ENCODE measurements at places on chromosomes 2 and 18.

- DNase-seq = no peak
These were observed 35.1 kb downstream of the REEP1 start for GRCh38 chr2:86302320-86302719.

- DNase-seq = no peak
These were observed 46.4 kb upstream of the SPP2 start for GRCh38 chr2:234003972-234004617.

DNA sequence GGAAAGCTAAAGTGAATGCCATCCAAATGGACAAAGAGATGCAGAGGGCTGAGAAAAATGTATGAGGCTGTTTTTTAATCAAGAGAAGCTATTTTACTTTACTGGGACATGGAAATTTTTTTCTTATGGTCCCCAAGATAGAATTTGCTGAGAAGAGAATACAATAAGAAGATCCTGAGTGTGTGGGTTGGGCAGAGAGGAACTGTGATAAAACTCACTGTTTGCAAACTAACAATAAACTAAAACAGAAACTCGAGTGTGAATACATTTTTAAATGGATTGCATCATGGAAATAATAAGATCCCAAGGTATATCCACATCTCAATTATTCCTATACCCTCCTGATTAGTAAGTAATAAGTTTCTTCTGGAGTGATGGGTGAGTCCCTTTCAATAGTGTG is 4.4 kb downstream of the NEB start:
- no peak for DNase-seq

DNA sequence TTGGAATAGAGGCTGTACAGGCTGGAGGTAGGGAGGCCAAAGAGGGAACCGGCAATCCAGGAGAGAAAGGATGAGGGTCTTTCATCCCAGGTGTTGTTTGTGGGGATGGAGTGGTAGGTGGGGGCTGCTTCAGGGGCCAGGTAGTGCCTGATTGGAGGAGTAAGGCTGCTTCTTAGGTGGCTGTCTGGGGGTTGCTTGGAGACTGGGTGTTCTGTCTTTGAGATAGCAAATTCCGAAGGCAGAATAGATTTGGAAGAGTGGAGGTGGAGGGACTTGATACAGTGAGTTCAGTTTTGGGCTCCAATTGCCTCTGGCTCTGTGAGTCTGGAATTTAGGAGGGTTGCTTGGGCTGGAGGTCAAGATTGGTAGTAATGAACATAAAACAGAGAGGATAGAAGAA is 5.9 kb downstream of the ZNF532 start:
- DNase-seq = no peak

GRCh38 chr2:129331638-129332037 is 647.8 kb upstream of the RAB6C start:
- DNase-seq = no peak

GRCh38 chr2:239245107-239245506 is 155.7 kb downstream of the HDAC4 start:
- DNase-seq = no peak

DNA sequence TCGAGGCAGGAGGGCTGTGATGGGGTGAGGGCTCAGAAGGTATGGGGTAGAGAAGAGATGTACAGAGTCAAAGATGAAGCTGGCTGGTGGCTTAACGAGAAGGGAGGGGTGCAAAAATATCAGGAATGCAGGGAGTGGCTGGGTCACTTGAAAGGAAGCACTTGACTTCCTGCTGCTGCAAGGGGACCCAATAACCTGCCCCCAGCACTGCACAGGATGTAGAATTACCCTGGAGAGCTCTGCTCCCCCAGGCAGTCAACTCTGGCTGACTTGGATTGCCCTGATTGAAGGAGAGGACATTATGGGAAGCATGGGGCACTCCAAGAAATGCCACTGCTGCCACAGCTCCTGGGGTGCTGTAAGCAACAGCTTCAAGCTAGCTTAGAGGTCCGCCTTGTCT is 41.8 kb downstream of the CFAP221 start:
- DNase-seq = no peak

GRCh38 chr2:237875256-237876060 is 16.0 kb downstream of the RAMP1 start:
- no peak for DNase-seq

- no peak for DNase-seq
These were observed 18.1 kb downstream of the CCDC141 start for GRCh38 chr2:179031731-179032408.

DNA sequence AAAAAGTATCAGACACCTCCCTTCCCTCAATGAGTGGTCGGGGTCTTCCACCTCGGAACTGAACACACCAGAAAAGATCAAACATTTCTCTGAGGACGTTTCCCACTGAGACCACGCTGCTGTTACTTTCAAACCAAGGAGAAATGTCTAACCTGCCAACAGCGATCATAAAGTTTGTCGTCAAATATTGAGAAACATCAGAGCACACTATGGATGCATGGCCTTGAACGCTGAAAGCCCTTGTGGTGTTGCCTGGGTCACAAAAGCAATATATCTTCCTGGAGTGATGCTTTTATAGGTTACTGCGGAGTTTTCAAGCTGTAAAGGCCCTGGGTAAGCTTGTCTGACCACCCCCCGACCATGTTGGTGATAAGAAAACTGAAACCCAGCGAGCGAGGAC is 70.2 kb upstream of the ID2 start:
- no peak for DNase-seq

GRCh38 chr2:66343259-66343658 is 91.7 kb upstream of the MEIS1 start:
- no peak for DNase-seq

GRCh38 chr18:58464104-58464625 is 164.7 kb downstream of the ALPK2 start:
- no peak for DNase-seq

GRCh38 chr2:140657657-140658056 is 1473.2 kb downstream of the LRP1B start:
- DNase-seq = no peak

- no peak for DNase-seq
These were observed 36.7 kb downstream of the BIN1 start for GRCh38 chr2:127070221-127070620.

GRCh38 chr2:9686061-9686460 is 55.3 kb upstream of the YWHAQ start:
- no peak for DNase-seq

GRCh38 chr2:42978887-42979415 is 186.6 kb upstream of the HAAO start:
- DNase-seq = no peak

DNA sequence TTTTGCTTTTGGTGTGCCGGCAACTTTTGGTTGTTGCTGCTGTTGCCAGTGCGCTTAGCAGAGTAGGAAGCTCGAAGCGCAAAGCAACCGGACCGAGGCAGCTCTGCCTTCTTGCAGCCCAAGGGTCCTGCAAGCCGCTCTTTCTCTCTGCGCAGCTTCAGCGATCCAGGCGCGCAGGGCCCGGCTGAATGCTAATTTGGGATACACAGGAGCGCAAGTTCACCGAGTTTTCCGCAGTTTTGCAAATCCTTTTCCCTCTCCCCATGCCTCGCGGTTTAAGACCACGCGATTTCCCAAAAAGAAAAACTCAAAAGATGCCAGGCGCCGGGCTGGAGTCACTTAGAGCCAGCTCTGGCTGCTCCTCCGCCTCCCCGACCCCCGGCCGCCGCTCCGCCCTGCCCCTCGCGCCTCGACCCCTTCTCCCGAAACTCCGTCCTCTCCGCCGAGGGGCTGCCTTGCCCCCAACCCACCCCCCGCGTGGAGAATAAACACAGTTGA is 13.5 kb upstream of the SIX3 start:
- DNase-seq = no peak

DNA sequence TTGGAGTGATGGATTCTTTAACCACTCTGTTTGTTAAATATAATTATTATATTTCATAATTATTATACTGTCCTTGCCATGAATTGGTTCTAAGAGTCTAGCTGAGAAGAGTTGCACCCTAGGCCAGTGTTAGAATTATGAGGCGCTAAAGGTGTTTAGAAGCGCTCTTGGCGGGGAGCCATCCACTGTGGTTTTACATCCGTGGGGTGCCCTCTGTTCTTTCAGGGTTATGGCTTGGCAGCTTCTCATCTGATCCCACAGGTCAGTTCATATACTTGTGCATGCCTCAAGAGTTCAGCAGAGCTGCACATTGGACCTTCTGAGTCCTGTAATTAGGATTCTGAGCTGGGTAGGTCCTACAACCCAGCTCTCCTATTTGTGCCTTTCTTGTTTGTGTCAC is 9.1 kb downstream of the ASAP2 start:
- no peak for DNase-seq

- no peak for DNase-seq
These were observed 384.8 kb downstream of the GALR1 start for GRCh38 chr18:77634494-77634893.

- DNase-seq = no peak
These were observed 7.7 kb upstream of the HS6ST1 start for GRCh38 chr2:128326346-128326745.

GRCh38 chr2:9914384-9915065 is 37.0 kb upstream of the GRHL1 start:
- no peak for DNase-seq

- no peak for DNase-seq
These were observed 113.0 kb upstream of the SLC1A4 start for GRCh38 chr2:64876137-64876647.

DNA sequence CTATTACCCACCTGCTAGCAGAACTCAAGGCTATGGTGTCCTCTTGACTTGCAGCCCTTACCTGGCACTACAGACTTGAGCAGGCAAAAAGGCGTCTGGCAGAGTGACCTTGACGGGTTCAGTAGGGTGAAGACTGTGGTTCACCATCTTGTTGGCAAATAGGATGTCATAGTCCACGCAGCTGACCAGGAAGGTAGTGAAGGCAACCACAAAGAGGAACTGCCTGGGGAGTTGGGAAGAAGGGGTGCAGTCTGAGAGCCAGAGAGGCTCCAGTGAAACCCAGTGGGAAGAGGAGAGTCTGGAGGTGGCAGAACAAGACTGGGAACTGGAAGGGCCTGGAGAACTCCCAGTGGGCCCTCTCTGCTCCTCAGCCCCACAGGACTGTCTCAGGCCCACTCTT is 4.1 kb downstream of the ATG9A start:
- no peak for DNase-seq

DNA sequence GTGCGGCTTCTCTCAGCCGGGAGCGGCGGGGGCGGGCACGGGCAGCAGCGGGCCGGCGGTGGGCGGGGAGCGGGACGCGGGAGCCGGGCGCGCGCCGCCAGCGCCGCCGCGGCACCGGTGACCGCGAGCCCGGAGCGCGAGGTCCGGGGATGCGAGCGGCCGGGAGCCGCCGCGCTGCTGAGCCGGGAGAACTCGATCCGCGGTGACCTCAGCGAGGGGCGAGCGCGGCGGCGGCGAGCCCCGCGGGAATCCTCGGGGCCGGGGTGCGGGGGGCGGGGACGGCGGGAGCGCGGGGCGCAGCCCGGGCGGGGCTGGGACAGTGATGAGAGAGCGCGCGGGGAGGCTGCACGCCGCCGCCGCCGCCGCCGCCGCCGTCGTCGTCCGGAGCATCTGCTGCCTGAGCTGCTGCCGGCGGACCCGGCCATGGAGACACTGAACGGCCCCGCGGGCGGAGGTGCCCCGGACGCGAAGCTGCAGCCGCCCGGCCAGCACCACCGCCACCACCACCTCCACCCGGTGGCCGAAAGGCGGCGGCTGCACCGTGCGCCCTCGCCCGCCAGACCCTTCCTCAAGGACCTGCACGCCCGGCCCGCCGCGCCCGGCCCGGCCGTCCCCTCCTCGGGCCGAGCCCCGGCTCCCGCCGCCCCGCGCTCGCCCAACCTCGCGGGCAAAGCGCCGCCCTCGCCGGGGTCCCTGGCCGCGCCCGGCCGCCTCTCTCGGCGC is at the start of gene MTCL1:
MTCL1 (plus strand) TSS at position 319 of the 723 bp plus-strand sequence; CDS start at position 424, 105 bp downstream.
- DNase-seq = no peak

DNA sequence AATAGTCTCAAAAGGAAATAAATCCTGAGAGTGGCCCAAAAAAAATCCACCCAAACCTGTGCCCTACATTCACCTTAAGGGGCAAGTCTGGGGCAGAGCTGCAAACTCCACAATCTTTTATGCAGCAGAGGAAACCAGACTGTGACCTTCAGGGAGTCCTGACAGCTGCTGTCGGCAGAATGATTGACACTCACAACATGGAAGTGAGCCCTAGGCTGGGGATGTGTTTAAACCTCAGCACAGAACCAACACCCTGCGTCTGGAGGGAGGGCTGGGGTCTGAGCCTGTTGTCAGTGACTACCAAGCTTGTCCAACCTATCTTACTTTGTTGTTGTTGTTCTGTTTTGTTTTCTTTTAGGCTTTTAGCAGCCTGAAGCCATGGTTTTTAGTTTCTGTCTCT is 39.6 kb downstream of the CRACDL start:
- DNase-seq = no peak

- DNase-seq = no peak
These were observed 21.9 kb upstream of the PAX3 start for GRCh38 chr2:222320436-222321395.

DNA sequence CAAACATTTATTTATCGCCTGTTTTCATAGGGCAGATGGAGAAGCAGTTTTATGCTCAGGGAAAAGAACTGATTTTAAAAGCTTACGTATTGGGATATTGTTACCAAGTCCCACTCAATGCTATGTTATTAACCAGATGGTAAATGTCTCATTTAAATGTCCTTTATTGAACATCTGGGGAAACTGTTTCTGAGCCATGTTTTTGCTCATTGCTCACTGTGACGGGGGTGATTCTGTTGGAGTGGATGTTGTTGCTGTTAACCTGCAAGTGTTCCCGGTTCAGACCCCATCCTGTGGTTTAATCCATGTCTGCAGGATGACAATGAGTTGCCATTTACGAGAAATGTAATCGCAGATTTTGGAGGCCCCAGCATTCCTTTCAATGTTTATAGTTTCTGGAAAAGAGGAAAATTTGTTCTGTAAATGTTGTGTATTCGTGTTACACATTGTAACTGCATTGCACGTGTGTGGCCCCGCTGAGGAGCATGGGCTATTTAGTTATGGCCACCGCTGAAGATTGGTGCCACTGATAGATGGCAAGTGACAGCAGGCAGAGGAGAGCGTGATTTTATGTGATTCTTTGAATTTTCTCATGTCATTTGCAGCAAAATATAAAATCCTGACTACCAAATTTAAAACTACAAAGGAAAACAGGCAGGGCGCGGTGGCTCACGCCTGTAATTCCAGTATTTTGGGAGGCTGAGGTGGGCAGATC is 174.8 kb upstream of the COPS8 start:
- DNase-seq = no peak

GRCh38 chr2:123624816-123625215 is 400.3 kb upstream of the CNTNAP5 start:
- DNase-seq = no peak

DNA sequence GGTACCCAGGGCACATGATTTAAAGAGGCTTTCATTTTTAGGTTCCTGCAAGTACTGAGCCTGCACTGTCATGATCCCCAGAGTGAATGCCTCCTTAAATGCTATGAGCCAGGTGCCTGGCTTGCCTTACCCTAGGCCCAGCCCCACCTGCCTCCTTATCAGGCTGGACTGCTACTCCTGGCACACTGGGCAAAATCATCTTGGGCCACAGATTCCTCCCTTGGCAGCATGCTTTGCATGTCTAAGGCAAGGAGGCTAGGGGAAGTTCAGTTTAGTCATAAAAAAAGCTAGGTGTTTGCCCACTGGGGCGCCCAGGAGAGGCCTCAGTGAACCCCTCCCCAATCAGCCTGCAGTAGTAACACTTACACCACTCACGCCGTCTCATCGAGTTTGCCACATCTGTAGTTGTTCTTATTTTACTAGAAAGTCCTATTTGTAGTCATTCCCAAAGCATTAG is 45.1 kb downstream of the LBH start:
- DNase-seq = no peak

Data from T-helper 22 cell (primary cell).